ENCODE measurements at places on chromosomes 12 and 14.

GRCh38 chr14:21993070-21993469 is 319.5 kb upstream of the OR4E1 start:
- DNase-seq, result no peak

DNA sequence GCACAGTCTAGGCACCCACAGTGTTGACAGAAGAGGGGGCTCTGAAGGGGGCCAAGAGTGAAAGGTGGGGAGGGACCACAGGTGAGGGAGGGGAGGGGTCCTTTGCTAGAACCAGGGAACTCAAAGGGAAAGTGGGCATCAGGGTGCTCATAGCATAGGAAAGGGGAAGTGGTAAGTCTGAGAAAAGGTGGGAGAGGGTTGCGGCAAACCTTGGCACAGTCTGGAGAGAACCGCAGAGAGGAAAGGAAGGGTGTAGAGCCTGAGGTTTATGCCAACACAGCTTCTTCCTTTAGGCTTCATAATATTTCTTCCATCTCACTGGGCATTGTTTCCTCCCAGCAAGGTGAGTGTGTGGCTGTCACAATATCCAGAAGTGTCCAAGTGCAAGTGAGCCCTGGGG is 11.5 kb upstream of the PLEK2 start:
- no peak for DNase-seq

GRCh38 chr12:8081251-8081920 is 688 bp upstream of the NECAP1 start:
- DNase-seq, result peak; percentile 34

DNA sequence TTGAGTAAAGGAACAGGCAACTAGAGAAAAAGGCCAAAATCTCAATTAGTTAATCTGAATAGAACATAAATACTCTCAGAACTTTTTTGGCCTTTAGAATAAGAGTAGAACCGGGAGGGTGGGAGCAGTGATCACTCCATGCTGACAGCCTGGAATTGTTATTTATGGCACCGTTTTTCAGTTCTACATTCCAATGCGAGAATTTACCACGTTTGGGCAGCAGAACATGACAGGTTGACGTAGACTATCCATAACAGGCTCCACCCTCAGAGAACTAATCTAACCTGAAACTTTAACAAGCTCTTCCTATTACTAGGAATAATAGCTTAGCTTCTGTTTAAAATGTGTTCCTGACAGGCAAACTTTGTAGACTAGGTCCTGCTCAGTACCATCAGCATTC is 379.1 kb downstream of the SEC23A start:
- DNase-seq, result no peak

DNA sequence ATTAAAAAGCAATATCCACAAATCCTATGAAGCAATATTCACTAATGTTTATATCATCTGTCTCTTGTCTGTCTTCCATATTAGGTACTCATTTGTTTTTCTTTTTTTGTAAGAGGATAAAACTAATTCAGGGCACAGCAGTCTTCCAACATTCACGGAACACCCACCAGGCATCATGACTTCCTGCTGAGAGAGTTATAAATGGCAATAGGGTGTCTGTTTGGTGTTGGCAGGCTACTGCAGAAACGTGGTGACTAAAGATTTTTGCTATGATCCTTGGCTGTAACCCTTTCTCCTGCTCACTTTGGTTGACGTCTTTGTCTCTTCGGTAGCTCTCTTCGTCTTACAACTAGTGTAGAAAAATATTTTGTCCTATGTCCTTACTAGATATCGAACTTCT is 860.6 kb upstream of the MGAT4C start:
- no peak for DNase-seq

DNA sequence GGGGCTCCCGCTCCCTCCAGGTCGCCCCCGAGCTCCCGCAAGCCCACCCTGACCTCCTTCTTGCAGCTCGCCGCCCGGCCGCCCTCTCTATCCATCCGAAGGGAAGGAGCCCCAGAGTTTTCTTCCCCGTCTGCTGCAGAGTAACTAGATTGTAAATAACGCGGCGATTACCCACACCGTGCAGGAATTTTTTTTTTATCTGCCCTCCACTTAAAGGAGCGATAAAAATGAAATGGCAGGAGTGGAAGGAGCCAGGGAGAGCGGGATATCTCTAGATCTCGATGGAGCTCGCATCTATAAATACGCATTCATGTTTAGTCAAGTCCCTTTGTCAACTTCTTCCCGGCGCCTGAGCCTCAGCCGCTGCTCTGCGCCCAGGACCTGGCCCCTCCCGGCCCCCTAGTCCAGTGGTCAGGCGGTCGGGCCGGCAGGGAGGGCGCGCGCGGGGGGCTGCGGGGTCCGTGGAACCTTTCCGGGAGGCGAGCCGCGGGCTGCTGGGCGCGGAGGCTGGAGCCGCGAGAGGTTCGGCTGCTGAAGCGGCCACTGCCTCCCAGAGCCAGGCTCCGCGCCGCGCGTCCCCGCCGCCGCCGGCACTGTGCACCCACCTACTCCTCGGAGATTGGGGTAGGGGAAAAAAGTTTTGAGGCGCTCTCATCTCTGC is 386.0 kb downstream of the BCAT1 start:
- DNase-seq, result peak; percentile 24

GRCh38 chr14:35158951-35159653 is 36.8 kb downstream of the PRORP start:
- DNase-seq, result no peak

DNA sequence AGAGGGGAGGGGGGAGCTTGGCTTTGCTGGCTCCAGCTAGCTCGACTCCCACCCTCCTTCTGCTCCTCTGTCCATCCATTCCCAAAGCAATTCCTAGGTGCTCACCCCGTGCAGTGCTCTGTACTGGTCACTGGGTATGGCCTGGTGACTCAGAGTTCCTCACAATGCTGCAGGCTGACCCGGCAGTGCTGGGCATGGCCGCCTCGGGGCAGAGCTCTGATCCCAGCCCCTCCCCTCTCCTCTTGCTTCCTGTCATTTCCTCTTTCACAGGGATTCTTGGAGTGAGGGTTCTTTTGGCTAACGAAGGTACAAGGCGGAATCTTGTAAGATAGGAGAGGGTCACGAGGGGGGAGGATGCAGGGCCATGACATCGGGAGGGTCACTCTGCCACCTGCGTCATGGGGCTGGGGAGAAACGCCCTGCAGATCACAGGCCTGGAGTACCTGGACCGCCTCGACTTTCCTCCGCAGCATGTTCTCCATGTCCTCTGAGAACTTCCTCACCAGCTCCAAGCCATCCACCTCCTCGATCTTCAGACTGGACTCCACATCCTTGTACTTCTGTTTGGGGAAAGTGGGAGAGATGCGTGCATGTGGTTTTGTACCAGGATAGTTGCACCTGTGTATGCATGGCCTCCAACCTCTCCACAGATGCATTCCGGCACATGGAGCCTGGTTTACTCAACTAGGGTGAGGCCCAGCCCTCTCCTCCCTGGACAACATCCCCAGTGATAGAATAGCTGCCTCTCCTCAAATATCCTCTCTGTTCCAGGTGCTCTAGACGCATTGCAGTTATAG is 5.7 kb downstream of the CACNA2D4 start:
- no peak for DNase-seq

GRCh38 chr14:94170136-94170535 is 4.0 kb upstream of the PPP4R4 start:
- DNase-seq, result no peak

GRCh38 chr14:32494609-32495434 is 165.7 kb downstream of the AKAP6 start:
- no peak for DNase-seq

GRCh38 chr12:9698681-9699080 is 29.2 kb downstream of the CLEC2D start:
- no peak for DNase-seq

DNA sequence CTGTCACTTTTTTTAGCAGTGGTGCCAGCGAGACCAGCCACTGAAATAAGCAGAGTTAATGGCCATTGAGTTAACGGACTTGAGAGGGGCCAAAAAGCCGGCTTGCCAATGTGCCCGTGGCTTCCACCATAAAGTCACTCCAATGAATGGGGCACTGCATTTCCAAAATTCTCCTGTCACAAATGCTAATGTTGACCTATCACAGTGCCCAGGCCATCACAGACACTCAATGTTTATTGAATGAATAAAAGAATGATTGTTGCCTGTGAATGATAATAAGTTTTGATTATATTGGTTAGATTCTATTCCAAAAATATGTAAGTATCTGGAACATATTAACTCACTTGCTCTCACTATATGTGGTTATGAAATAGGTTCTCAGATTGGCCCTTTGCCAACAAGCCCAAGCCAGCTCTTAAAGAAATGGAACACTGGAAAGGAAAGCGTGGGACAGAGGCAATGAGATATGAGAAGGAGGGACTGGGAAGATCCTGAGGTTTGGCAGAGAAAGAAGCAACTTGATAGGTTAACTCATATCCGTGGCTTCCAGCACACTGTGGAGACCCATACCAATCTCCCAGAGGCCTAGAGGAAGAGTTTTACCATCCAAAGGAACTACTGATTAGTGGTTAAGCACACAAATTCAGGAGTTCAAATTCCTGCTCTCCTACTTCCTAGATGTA is 108.7 kb downstream of the BTG1 start:
- no peak for DNase-seq

DNA sequence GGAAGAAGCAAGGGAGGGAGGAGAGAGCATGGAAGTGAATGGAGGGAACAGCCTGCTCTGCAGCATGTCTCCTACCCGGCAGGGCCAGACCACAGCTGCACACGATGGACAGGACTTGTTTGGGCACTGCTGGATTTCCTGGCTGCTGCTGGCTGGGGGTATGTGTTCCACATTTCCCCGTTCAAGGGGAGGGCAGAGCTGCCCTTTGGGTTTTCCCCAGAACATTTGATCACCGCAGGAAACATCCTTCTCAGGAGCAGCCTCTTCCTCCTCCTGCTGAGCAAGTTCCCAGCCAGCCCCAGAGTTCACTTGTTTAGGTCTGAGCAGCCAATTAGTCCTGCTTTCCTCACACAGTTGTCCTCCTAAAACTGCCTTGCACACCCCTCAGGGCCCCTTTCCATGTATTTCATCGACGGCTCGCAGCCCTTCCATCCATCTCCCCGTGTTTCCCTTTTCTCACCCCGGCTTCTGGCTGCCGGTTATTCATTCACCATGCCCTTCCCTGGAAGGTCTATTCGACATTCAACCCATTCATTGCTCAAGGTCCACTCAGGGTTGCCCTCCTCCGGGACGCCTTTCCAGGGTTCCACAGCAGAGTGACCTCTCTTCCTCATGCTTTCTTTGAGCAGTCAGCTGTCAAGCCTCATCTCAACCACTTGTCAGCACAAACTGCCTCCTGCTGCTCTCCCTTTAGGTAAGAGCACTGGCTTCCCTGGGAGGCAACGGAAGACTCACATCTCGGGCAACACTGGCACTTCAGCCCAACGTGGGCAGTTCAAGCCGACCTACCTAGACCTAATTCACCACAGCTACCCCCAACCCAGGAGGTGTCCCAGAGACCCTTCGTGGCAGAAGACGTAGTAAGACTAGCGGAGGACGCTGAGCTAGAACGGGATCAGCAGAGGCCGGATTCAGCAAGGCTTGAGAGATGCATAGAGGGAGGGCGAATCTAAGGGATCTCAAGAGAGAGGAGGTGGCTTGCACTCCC is 20.1 kb upstream of the ANO2 start:
- DNase-seq, result no peak

DNA sequence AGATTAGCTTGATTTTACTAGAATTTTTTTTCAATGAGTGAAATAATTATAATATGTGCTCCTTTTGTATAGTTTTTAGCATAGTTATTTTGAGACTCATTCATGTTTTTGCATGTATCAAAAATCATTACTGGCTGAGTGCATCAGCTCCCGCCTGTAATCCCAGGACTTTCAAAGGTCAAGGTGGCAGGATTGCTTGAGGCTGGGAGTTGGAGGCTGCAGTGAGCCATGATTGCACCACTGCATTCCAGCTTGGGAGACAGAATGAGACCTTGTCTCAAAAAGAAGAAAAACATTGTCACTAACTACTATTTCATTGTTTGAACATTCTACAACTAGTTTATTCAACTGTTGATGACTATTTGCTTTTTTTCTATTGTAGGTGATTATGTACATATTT is 802.7 kb downstream of the SLC16A7 start:
- DNase-seq, result no peak

GRCh38 chr14:93803408-93804318 is 15.4 kb upstream of the PRIMA1 start:
- no peak for DNase-seq

GRCh38 chr12:22410486-22410885 is 76.0 kb upstream of the ST8SIA1 start:
- DNase-seq, result no peak

- DNase-seq, result no peak
Measured at GRCh38 chr12:130461839-130462557, 124.3 kb downstream of the PIWIL1 start.

DNA sequence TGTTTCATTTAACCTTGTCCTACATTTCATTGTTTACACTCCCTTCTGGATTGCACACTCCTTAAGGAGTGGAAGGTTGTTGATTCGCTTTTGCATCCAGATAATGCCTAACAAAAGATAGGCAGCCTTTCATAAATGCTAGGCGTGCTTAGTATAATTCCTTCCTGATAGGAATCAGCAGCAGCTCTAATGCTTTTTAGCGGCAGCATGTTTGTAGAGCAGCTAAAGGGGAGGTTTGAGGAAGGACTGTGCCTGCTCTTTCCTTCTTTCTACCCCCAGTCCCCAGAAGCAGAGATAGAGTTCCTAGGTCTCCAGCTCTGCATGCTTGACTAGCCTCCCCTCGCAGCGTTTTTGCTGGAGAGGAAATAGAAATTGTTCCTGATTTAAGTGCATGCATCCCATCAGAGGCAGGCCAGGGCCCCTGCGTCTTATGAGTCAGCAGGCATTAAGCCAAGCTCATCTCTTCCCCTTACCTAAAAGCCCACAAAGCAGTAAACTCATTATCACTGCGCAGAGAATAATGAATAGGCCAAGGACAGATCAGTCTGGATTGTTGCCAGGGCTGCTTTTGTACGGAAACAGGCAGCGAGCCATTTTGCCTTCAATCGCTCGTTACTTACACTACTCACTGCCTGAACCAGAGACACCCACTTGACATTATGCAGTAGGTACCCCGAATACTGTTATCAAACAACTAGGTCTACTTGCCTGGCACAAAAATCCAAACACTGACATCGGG is 14.0 kb upstream of the TBPL2 start:
- DNase-seq, result no peak

DNA sequence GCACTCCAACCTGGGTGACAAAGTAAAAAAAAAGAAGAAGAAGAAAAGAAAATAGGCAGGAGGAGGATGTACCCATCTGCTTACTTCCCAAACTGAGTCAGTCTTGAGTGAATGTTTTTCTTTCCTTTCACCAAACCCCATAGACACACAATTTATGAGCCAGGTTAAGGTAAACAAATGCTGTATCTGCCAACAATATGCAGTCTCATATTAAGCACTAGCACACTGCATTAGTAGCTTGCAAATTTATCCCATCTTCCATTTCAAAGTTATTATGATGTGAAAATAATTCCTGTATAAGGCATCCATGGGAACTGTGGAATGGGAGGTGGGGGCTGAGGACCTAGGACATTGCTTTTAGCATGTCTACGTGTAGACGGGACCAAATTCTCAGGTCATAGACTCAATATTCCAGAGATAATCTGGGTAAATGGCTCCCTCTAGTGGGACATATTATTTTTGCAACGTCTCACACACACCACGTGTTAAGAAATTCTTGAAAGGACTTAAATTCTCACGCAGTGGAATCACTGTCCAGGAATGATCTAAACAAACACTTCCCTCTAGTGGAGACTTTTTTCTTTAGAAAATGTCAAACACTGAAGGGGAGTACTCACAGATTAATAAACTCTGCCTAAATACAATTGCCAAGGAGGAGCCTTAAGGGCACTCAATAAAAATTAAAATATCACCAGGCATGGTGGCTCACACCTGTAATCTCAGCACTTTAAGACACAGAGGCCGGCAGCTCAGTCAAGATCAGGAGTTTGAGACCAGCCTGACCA is 17.1 kb upstream of the OR10P1 start:
- DNase-seq, result no peak

- DNase-seq, result no peak
Measured at GRCh38 chr12:38269897-38270296, 46.7 kb upstream of the ALG10B start.

GRCh38 chr12:66763467-66763866 is 84.6 kb upstream of the GRIP1 start:
- DNase-seq, result no peak

Data from activated T-cell treated with anti-CD3 and anti-CD28 coated beads, Interleukin-2, amount 50 U/mL, for 48 hours (primary cell).